AG08395 (cell line): ENCODE measurements at places on chromosomes 4 and X.

- DNase-seq, result no peak
Measured at GRCh38 chr4:3206439-3207100, 42.4 kb upstream of the MSANTD1 start.

- DNase-seq, result no peak
Measured at GRCh38 chr4:75513526-75514130, 575 bp downstream of the RCHY1 start.

DNA sequence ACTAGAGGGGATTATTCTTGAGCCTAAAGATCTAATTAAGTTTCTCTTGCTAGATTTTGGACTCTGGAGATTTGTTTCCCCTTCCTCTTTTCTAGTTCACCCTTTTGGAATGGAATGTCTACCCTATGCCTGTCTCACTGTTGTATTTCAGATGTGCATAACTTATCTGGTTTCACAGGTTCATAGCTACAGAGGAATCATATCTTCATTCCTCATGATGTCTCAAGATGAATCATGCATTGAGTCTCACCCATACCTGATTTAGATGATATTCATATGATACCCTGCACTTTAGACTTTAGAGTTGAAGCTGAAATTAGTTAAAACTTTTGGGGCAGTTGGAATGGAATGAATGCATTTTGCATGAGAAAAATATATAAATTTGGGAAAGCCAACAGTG is 246.7 kb downstream of the HS3ST1 start:
- DNase-seq, result no peak

- DNase-seq, result no peak
Measured at GRCh38 chr4:157005193-157005592, 33.6 kb upstream of the PDGFC start.

- no peak for DNase-seq
Measured at GRCh38 chr4:74260036-74260435, 48.2 kb upstream of the EPGN start.

DNA sequence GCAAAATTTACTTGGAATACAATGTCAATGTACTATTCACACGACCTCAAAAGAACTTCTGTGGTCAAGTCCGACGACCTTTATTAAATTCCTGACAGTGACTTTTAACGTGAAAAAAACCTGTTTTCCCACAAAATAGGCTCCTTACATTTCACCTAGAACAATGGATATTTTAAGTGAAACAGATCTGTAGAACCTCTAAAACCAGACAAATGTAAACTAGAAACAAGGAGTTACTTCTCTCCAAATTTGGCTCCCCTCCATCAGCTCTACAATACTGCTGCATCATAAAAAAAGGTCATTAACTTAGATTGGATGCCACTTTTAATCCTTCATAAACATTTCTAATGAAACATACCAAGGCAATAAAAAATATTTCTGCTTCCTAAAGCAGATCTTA is 1.2 kb downstream of the NEK1 start:
- DNase-seq, result no peak

GRCh38 chrX:78213331-78213730 is 73.9 kb upstream of the TAF9B start:
- DNase-seq, result no peak

- DNase-seq, result peak; percentile 23
Measured at GRCh38 chrX:43940816-43941474, 32.2 kb downstream of the NDP start.

GRCh38 chrX:135425026-135425965 is 3.6 kb downstream of the SMIM10L2A start:
- no peak for DNase-seq

DNA sequence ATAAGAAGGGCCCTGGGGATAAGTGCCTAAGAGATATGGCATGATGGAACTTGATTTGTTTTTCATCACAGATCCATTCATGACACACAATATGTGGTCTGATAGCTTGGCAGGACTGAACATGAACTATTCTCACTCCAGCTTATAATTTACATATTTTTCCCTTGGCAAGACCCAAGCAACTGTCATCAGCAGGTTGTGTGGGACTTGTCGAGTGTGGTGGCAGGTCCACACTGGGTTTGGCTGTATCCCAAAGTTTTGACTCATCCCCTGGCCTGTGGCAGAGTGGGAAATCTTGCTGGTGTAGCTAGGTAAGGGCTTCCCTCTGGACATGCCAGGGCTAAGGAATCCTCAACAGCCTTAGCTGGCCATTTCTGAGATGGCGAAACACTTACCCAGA is 81.0 kb upstream of the STIM2 start:
- peak; percentile 66 for DNase-seq

DNA sequence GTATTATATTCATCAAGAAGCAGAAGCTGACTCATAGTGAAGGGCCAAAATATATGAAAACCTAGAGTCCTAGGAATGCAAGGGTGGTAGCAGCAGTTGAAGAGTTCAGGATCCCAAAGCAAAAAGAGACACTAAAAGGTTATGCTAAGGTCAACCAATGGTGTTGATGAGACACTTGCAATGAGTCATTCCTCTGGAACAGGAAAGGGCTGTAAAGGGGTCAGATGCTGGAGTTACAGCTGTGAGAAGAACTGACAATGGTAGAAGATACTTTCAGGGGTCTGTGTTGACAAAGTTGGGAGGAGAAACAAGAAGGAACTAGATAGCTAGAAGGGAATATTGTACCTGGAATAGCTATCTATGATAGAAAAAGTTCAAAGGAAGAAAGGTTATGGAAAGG is 47.5 kb downstream of the ZGRF1 start:
- DNase-seq, result peak; percentile 13
